ENCODE measurements at places on chromosomes 7 and 10. TPM values are rescaled to one million over a fixed set of nuclear protein-coding genes. Genes with fewer than 3 reads are reported as not detected.

Gene NAT16
- 0.17 TPM for total RNA-seq

Gene RAPGEF5
- 0.05 TPM for total RNA-seq

Gene GPR146
- 2.3 TPM for total RNA-seq

Gene OR2A7
- not detected for total RNA-seq

Gene TNKS2
- total RNA-seq, result 16.6 TPM

All from A549 treated with CpdA at 1 μM for 4 hours (cell line).